ENCODE measurements at places on chromosomes 5 and 9. TPM values are rescaled to one million over a fixed set of nuclear protein-coding genes. Genes with fewer than 3 reads are reported as not detected.

Gene SMU1
- total RNA-seq = 23.8 TPM

Gene UBAC1
- total RNA-seq = 95.7 TPM

Gene CORO2A
- 27.6 TPM for total RNA-seq

Gene TMEM232
- total RNA-seq = 4.4 TPM

All from GM23338 (cell line).